ENCODE measurements at places on chromosomes 5 and 9.

DNA sequence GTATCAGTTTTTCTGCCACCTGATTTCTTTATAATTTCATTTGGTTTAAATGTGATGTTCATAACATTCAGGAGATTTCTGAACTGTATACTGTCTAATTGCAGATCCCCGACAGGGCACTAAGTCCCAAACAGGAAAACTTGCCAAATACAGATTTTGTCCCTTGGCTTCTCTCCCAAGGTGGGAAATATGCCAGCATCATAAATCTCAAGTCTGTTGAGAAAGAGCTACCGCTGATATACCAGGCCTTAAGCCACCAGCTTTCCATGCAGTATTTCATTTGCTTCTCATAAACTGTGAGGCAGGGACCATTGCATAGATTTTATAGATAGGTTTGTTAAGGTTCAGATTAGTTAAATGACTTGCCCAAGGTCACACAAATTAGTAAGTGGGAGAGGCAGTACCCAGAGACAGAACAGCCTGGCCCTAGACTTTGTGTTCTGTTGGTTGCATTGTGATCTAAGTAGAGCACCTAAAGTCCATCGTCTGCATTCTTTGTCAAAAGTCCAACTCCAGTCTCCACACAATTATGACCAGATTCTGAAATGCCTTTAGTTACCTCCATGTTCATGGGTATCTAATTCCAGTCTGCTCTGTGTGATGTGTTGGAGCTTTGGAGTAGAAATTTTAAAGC lies 16.2 kb downstream of the GPR21 start:
- DNase-seq, result peak; percentile 25

DNA sequence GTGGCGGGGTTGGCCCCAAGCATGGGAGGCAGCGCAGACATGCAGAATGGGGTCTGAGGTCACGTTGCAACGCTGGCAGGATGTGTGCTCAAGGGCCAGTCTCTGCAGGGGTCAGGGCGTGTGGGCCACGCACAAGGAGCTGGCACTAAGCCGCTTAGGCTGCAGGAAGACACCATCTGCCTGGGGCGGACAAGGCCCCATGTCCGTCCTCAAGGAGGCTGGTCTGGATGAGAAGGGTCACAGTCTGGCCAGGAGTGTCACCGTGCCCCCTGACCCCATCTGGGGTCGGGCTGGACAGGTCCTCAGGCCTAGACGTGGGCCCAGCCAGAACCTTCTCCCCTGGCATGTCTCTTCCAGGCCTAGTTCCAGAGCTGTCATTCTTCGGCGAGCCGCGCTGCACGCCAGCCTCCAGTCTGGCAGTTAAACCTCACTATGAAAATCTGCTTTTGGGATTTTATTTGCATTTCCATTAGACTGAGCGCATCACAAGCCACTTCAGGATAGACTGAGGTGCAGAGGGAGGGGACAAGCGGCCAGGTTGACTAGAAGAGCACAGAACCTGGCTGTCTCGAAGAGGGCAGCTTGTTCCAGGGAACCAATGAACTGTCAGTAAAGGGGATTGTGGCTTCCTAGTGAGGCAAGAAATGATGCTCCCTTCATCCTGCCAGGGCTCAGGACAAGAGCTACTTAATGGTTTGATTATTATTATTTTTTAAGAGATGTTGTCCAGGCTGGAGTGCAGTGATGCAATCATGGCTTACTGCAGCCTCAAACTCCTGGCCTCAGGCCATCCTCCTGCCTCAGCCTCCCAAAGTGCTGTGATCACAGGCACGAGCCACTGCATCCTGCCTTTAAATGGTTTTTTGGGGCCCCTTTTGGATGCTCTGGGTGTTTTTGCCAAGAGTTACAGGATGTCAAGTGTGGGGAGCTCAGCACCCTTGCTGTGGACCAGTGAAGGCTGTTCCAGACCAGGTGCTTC lies 4.3 kb downstream of the BRD3OS start:
- DNase-seq, result no peak

GRCh38 chr5:17064241-17064640 lies 128.2 kb upstream of the MYO10 start:
- DNase-seq, result no peak

- no peak for DNase-seq
These were observed 47.9 kb downstream of the RNF180 start for GRCh38 chr5:64213531-64213930.

DNA sequence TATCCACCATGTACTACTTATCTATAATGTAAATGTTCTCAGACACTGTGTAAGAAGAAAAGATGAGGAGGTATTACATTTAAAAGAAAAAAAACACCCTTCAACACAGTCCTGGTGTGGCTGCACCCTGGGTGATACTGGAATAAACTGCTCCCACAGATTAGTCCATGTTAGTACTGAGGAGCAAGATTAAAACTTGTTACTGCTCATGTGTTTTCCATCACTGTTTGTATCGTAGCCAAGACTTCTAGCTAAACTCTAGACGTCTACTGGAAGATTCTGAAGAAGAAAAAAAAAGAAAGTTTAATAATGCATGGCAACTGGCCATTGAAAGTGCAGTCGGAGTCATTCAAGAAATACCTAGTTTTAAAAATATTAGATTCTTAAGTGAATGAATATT lies at the start of gene ASPN:
Gene ASPN (minus strand): TSS at position 178 of the 400 bp plus-strand sequence.
- no peak for DNase-seq

DNA sequence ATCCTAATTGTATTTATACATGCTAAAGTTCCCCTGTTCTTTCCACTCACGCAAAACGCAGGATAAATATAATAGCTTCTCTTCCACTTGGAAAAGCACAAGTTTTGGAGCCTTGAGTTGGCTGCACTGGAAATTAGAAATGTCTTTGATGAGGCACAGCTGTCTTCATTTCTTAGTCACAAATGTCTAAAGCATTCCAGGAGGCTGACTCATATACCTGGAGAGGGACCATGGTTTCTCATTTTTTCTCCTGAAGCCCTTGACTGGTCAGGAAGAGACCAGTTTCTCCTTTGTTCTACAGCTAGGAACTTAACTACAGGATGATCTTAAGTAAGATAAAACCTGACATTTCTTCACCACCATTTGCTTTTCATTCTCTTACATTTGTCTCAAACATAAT lies 16.2 kb downstream of the MTX3 start:
- no peak for DNase-seq

GRCh38 chr9:77779010-77779409 lies 130.9 kb upstream of the GNA14 start:
- DNase-seq, result no peak

DNA sequence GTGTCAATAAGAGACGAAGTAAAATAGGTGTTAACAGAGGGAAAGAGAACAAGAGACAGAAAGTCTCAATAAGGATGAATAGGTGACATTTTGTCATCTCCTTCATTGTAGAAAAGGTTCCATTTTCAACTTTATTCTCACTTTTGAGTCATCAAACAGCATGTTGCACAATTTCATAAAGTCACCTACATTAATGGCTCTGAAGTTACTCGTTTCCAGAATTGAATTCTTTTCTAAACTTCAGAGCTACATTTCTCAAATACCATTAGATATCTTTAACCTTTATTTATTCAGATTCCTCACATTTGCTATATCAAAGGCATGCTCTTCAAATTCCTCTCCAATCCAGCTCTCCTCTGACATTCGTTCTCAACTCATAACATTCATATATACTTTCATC lies 13.1 kb downstream of the ADAMTS6 start:
- DNase-seq, result no peak
